ENCODE measurements at places on chromosomes 11 and 22.

DNA sequence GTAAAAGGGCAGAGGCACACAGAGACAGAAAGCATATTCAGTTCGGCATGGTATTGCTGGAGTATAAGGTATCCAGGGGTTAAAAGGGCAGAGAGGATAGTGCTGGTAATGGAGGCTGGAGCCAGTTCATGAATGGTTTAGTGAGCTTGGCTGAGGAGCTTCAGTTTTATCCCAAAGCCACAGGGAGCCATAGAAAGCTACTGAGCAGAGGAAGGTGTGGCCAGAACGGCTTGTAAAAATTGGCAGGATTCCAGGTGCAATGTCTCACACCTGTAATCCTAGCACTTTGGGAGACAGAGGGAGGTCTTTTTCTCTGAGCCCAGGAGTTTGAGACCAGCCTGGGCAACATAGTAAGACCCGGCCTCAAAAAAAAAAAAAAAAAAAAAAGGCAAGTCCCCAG is 186.1 kb downstream of the MYO18B start:
- DNase-seq = no peak

DNA sequence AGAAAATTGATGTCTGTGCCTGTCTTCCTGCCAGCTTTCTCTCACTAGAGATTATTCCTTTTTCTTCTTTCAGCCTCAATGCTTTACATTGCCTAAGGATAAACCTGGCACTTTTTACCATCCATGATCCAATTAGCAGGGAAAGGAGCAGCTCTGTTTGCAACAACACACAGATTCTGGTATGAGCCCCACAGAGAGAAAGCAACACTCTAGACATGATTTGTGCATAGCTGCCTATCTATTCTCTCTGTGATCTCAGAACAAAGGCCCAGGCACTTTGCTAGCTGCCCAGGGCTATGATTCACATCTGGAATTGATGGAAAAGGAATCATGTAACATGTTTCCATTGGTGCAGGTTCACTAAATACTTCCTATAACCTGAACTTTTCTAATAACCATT is 685.0 kb downstream of the ETS1 start:
- DNase-seq = no peak

DNA sequence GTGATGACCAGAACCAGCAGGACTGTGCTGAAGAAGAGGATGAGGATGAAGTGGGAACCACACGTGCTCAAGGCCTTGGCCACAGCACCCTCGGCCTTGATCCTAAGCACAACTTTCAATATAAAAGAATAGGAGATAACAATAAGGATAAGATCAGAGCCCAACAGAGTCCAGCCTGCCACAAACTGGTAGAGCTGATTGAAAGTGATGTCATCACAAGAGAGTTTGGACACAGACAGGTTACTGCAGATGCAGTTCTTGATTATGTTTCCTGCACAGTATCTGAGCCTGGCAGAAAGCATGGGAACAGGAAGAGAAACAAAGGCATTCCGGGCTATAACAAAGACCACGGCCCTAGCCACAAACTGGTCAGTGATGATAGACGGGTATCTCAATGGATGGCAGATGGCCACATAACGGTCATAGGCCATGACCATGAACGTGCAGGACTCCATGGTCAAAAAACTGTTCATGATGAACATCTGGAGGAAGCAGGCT is 4.5 kb downstream of the OR56A4 start:
- DNase-seq = no peak

GRCh38 chr11:74620531-74620930 is 28.1 kb downstream of the POLD3 start:
- DNase-seq = no peak

- DNase-seq = no peak
Measured at GRCh38 chr22:40008726-40009291, 14.1 kb downstream of the FAM83F start.

GRCh38 chr11:76208438-76209374 is 2.4 kb upstream of the WNT11 start:
- DNase-seq = no peak

- DNase-seq = no peak
Measured at GRCh38 chr11:64041846-64042245, 6.1 kb downstream of the FLRT1 start.

DNA sequence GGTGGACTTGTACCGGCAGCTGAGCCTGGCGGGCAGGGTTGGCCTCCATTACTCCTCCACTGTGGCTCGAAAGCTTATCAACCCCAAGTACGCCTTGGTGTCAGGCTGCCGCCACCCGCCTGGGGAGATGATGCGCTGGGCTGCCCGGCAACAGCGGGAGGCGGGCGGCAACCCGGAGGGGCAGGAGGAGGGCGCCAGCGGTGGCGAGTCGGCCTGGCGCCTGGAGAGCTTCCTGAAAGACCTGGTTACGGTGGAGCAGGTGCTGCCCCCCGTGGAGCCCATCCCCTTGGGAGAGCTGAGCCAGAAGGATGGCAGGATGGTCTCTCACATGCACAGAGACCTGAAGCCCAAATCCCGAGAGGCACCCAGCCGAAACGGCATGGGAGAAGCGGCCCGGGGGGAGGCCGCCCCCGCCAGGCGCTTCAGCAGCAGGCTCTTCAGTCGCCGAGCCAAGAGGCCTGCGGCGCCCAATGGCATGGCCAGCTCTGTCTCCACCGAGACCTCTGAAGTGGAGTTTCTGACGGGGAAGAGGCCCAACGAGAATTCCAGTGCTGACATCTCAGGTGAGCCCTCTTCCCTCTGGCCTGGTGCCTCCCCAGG is 26.7 kb downstream of the FAM83F start:
- peak; percentile 75 for DNase-seq

- no peak for DNase-seq
Measured at GRCh38 chr11:128476729-128477128, 110.6 kb downstream of the ETS1 start.

Data from NCI-H1694 (cell line).